Astrocyte (in vitro differentiated cells and primary cell): ENCODE measurements at places on chromosomes 4 and X. TPM values are rescaled to one million over a fixed set of nuclear protein-coding genes. Genes with fewer than 3 reads are reported as not detected.
A peak's percentile ranks its signal among the peaks of the same experiment; 100 is the strongest.

The PFKFB1 gene
- 0.34 TPM in 1 of 2 replicates, not detected in the other for total RNA-seq

The SLIT2 gene
- 6.4 and 11.2 TPM in 2 replicates for total RNA-seq

The ZNF711 gene
- total RNA-seq: 10.8 and 12.5 TPM in 2 replicates

The TMPRSS11D gene
- total RNA-seq: not detected in 2 replicates

The IL2 gene
- total RNA-seq: not detected in 2 replicates

The CSAG3 gene
- total RNA-seq: 6.4 and 6.6 TPM in 2 replicates

The SPOCK3 gene
- total RNA-seq: 0.36 and 0.59 TPM in 2 replicates

The LRIT3 gene
- total RNA-seq: 0.11 TPM in 1 of 2 replicates, not detected in the other

The MAGEB10 gene
- not detected in 2 replicates for total RNA-seq

The TMPRSS11F gene
- 0.27 TPM in 1 of 2 replicates, not detected in the other for total RNA-seq

The ZMAT1 gene
- total RNA-seq: 1.7 and 2.0 TPM in 2 replicates

The MTMR8 gene
- 0.89 and 1.6 TPM in 2 replicates for total RNA-seq

- DNase-seq: no peak
- no peaks in the 10 kb centered on the region for H3K4me1 ChIP-seq
- no peak overlapping the region for H3K4me3 ChIP-seq
- no peak overlapping the region for H3K27ac ChIP-seq
- no peaks in the 10 kb centered on the region for H3K27me3 ChIP-seq
These were observed 1.9 kb upstream of the GJB1 start for GRCh38 chrX:71221145-71221544.

GRCh38 chr4:48445704-48446103 is 37.4 kb upstream of the SLC10A4 start:
- no peaks in the 10 kb centered on the region for H3K27me3 ChIP-seq
- no peaks in the 10 kb centered on the region for H3K4me1 ChIP-seq
- H3K36me3 ChIP-seq: no peaks in the 10 kb centered on the region
- no peak overlapping the region for H3K27ac ChIP-seq

DNA sequence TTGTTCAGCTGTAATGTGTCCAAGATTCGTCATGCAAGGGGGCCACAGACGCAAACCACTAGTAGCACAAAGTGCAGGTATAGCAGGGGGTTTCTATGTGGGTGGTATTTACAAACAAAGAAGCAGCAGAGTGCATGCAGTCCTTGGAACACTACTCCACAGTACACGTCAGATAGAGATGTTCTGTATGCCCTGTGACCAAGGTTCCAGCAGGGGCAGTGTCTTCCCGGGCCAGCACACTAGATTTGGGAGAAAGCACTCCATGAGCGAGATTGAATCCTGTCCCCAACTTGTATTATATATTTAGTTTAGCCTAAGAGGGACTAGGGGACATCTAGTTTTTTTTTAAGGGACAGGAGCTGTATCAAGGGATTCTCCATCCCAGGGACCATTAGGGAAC is 54.4 kb upstream of the ESX1 start:
- H3K27ac ChIP-seq: no peak overlapping the region
- no peak for DNase-seq
- H3K4me1 ChIP-seq: no peaks in the 10 kb centered on the region
- no peaks in the 10 kb centered on the region for H3K36me3 ChIP-seq
- no peaks in the 10 kb centered on the region for H3K27me3 ChIP-seq

GRCh38 chrX:65702956-65703355 is 35.5 kb downstream of the MSN start:
- H3K27me3 ChIP-seq: no peaks in the 10 kb centered on the region
- H3K4me3 ChIP-seq: no peak overlapping the region
- peaks cover 41% of the 10 kb centered on the region for H3K4me1 ChIP-seq

DNA sequence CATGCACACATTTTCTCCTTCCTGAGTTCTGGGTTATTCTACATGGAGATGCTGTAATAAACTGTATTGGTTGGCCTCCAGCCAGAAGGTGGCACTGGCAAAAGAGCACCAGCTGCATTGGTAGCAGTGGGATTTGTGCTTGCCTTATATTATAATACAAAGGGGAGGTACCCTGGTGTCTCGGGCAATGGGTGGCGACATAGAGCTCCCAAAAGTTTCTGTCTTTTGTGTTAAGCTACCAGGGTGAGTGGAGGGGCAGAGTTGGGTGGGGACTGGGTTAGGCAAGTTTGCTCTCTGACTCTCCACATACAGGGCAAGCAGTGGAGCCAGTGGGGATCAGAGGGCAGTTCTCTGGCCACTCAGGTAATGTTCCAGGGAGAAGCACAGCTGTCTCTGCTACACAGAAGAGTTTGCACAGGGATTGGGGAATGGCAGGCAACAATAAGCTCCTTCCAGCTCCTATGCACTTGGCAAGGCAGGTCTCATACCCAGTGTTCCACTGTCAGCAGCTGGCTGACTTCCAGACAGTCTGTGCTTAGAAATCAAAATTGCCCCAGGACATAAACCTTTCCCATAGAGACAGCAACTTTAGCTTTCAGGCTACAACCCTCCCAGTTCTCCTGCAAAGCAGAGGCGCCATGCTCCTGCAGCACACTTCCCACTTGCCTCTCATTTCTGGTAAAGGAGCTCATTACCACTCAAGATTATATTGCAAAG is 463.9 kb upstream of the PCDH7 start:
- no peak overlapping the region for H3K27ac ChIP-seq
- no peak overlapping the region for H3K4me3 ChIP-seq
- H3K4me1 ChIP-seq: no peaks in the 10 kb centered on the region
- H3K27me3 ChIP-seq: no peaks in the 10 kb centered on the region

DNA sequence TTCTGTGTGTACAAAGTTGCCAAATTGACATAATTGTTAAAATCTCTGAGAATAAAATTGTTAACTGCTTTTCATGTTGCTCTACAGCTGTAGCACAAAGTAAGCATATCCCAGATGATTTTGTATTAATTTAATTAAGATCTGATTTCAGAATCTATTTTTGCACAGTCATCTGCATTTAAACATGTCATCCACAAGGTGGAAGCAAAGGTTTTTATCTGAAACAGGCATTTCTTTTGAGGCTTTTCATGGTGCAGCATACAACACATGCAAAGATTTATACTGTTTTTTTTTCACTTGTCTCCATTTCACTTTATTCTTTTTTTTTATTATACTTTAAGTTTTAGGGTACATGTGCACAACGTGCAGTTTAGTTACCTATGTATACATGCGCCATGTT is 51.2 kb downstream of the GC start:
- H3K4me3 ChIP-seq: no peak overlapping the region
- H3K36me3 ChIP-seq: no peaks in the 10 kb centered on the region
- H3K4me1 ChIP-seq: no peaks in the 10 kb centered on the region
- no peak overlapping the region for H3K27ac ChIP-seq
- peak; percentile 38 for DNase-seq

DNA sequence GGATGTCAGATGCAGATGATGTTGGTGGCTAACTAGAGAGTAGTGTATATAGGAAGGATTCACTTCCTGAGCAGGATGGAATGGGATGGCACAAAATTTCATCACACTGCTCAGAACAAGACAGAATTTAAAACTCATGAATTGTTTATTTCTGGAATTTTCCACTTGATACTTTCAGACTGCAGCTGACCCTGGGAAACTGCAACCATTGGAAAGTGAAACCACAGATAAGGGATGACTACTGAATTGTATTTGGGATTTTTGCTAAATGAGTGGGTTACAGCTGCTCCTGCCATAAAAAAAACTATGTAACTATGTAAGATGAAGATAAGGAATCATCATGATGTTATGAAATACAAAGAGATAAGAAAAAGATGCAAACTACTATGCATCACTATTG is 51.4 kb downstream of the NPY5R start:
- H3K27me3 ChIP-seq: no peaks in the 10 kb centered on the region
- H3K4me3 ChIP-seq: no peak overlapping the region
- peak; percentile 47 for DNase-seq
- no peaks in the 10 kb centered on the region for H3K36me3 ChIP-seq

- no peak overlapping the region for H3K4me3 ChIP-seq
- no peak for DNase-seq
- no peak overlapping the region for H3K27ac ChIP-seq
- H3K4me1 ChIP-seq: no peaks in the 10 kb centered on the region
- no peaks in the 10 kb centered on the region for H3K36me3 ChIP-seq
These were observed 259.2 kb downstream of the CFAP299 start for GRCh38 chr4:80594701-80595100.

GRCh38 chr4:69881173-69881773 is 21.3 kb upstream of the SULT1E1 start:
- peak; percentile 13 for DNase-seq
- H3K36me3 ChIP-seq: no peaks in the 10 kb centered on the region
- no peak overlapping the region for H3K4me3 ChIP-seq
- no peaks in the 10 kb centered on the region for H3K27me3 ChIP-seq

- no peaks in the 10 kb centered on the region for H3K27me3 ChIP-seq
- peak overlapping the region; percentile 95 for H3K27ac ChIP-seq
- H3K4me1 ChIP-seq: peaks cover 49% of the 10 kb centered on the region
- DNase-seq: peak; percentile 23
- no peaks in the 10 kb centered on the region for H3K36me3 ChIP-seq
These were observed 36.0 kb downstream of the DLG3 start for GRCh38 chrX:70480660-70481018.

GRCh38 chr4:76977113-76977512 is 27.6 kb downstream of the SEPTIN11 start:
- H3K36me3 ChIP-seq: peaks cover 13% of the 10 kb centered on the region
- peaks cover 44% of the 10 kb centered on the region for H3K4me1 ChIP-seq
- H3K27me3 ChIP-seq: no peaks in the 10 kb centered on the region
- H3K4me3 ChIP-seq: no peak overlapping the region
- no peak for DNase-seq
- peak overlapping the region; percentile 71 for H3K27ac ChIP-seq

GRCh38 chrX:68846536-68846935 is 17.7 kb downstream of the EFNB1 start:
- H3K27me3 ChIP-seq: no peaks in the 10 kb centered on the region
- no peak overlapping the region for H3K27ac ChIP-seq
- no peak for DNase-seq
- H3K36me3 ChIP-seq: no peaks in the 10 kb centered on the region

DNA sequence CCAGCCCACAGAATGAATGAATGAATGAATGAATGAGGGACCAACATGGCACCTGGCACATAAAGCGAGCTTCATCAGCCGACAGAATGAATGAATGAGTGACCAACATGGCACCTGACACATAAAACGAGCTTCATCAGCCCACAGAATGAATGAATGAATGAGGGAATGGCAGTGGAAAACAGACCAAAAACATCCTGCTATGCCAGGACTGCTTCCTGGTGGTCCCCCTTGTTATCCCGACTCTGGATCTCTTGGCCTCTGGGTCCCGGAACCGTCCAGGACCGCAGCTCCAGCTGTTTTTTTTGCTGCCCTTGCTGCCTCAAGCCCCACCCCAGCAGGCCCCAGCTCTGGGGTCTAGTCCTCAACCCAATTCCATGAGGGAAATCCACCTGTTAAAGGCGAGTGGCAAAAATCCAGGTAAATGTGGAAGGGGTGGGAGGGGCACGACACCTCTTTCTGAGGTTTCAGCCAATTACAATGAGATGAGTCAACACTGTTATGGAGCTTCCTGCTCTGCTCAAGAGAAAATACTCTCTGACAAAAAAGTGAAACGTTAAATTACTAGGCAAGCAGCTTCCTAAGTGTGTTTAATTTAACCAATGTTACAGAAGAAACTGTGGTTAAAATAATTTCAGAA is 72.0 kb upstream of the MTNR1A start:
- no peak overlapping the region for H3K27ac ChIP-seq
- H3K36me3 ChIP-seq: peaks cover 26% of the 10 kb centered on the region
- peaks cover 29% of the 10 kb centered on the region for H3K4me1 ChIP-seq
- H3K4me3 ChIP-seq: no peak overlapping the region

DNA sequence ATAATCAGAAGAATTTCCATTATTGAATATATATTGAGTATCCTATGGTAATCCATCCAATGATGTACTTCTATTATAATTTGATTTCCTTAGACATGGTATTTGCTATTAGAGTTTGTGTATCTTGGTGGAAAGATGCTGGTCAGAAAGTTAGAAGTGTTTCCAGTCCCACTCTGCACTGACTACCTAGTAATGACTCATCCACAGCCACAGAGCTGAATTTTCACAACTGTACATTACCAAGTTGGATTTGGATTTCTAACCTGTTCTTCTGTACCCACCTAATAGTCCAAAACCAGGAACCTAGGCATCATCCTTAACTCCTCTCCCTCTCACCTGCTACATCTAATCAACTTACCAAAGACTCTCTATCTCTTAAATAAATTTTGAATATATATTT is 145.4 kb downstream of the REELD1 start:
- no peaks in the 10 kb centered on the region for H3K4me1 ChIP-seq
- H3K27me3 ChIP-seq: no peaks in the 10 kb centered on the region
- H3K27ac ChIP-seq: no peak overlapping the region
- H3K4me3 ChIP-seq: no peak overlapping the region

- peak; percentile 1 for DNase-seq
- no peaks in the 10 kb centered on the region for H3K4me1 ChIP-seq
- H3K36me3 ChIP-seq: no peaks in the 10 kb centered on the region
- H3K27ac ChIP-seq: no peak overlapping the region
- no peaks in the 10 kb centered on the region for H3K27me3 ChIP-seq
- no peak overlapping the region for H3K4me3 ChIP-seq
These were observed 29.4 kb upstream of the CENPU start for GRCh38 chr4:184763150-184763780.

GRCh38 chr4:138553001-138553845 is 311.1 kb upstream of the SLC7A11 start:
- H3K27ac ChIP-seq: no peak overlapping the region
- no peaks in the 10 kb centered on the region for H3K36me3 ChIP-seq
- H3K4me1 ChIP-seq: no peaks in the 10 kb centered on the region
- H3K4me3 ChIP-seq: no peak overlapping the region
- H3K27me3 ChIP-seq: no peaks in the 10 kb centered on the region
- DNase-seq: no peak

DNA sequence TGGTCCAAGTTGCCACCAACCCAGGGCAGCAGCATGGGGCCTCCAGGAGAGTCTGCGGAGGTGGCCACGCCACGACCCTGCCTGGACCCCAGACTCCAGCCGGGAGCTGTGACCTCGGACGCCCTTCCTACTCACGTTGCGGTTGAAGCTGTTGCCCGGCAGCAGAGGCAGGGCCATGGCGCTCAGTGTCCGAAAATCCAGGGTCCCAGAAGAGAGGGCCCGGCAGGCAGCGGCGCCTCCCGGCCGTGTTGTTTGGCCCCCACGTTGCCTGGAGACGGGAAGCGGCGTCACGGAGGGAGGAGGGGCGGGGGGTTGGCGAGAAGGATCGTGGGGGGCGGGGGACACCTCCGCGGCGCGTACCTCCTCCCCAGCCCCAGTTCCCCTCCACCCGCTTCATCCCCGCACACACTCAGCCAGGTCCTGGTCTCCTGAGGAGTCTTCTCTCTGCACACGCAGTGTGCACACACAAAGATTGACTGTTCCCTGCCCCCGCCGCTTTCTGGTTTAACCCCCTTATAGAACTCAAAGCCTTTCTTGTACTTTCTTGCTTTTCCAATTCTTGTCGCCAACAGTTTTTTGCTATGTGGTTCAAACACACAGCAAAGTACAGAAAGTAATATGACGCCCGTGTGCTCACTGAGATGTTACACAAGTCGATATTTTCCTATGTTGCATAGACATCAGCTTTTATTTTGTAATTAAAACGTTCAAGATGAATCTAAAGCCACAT is at the start of gene EFHC2:
EFHC2 (minus strand) TSS at position 261 of the 730 bp plus-strand sequence; CDS start at position 177, 84 bp downstream.
- no peak within 1 kb of the TSS for H3K27ac ChIP-seq
- H3K27me3 ChIP-seq: no peaks in the 10 kb centered on the region
- no peaks in the 10 kb centered on the region for H3K4me1 ChIP-seq
- H3K4me3 ChIP-seq: peak within 1 kb of the TSS; percentile 50
